Stimulated activated CD8-positive, alpha-beta memory T cell treated with anti-CD3 and anti-CD28 coated beads, Interleukin-2, amount 100 ng/mL, for 1 hour (primary cell): ENCODE measurements at places on chromosomes 3 and 15.

GRCh38 chr3:31903686-31904431, 77.2 kb downstream of the OSBPL10 start:
- no peak for DNase-seq

DNA sequence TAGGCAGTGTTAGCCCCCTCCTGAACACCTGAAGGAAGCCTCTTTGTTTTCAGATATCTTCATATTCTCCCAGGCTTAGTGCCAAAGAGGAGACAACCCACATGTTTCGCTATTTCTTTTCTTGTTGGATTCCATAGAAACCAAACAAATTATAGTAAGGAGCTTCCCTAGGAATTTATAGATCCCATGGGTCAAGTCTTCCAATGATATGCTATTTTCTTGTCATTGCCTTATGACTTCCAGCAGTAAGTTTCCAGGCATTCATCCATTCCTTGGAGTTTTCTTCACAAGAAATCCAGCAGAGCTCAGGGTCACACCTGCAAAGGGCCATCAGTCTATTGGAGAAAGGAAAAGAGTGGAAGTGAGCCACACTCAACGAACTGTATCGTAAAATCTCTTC, 9.9 kb upstream of the KCNMB2 start:
- DNase-seq = no peak

DNA sequence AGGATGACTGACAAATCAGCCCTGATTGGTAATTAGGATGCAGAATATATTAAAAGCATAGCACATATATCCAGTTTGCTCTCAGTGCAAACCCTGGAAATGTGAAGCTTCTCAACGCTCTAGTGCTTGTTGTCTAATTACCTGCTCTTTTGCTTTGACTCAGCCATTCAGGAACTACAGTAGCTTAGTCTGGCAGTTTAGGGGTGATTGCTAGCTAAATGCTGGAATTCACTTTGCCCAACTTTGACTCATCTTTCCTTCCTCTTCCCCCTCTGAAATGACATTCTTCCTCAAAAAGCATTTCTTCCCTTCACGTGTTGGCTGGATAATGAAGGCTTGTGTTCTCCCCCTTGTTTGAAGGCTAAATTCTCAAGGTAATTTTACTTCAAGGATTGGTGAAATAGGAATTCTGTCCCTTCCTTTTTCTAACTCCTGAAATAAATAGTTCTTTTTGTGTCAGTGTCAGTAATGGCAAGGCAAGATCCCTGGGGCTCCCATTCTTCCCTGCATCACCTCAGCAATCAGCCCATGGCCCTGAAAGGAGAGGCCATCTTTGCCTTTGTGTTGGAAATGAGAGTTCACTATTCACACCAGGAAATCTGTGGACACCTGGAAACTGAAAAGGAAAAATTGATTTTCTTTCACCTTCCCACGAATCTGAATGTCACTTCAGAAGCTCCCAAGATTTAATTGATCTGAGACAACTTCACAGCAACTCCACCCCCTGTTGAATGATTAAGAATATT, 103.6 kb downstream of the ECT2 start:
- DNase-seq = no peak

GRCh38 chr3:81955878-81956277, 194.4 kb upstream of the GBE1 start:
- no peak for DNase-seq

DNA sequence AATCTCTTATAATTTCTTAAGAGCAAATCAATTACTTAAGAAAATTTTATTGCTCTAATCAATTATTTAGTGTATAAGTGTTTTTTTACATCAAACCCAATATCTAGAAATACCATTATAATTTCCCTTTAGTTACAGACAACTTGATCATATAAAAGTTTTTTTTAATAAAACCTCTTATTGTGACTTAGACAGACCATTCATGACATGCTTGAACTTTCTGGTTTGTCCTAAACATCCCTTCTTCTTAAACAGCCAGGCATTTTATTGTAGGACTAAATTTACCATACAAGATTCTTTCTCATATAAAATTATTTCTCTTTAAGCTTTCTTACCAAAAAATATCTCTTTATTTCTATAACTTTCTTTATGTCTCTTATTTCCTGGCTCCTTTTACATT, 164.5 kb downstream of the SUCNR1 start:
- DNase-seq = no peak

DNA sequence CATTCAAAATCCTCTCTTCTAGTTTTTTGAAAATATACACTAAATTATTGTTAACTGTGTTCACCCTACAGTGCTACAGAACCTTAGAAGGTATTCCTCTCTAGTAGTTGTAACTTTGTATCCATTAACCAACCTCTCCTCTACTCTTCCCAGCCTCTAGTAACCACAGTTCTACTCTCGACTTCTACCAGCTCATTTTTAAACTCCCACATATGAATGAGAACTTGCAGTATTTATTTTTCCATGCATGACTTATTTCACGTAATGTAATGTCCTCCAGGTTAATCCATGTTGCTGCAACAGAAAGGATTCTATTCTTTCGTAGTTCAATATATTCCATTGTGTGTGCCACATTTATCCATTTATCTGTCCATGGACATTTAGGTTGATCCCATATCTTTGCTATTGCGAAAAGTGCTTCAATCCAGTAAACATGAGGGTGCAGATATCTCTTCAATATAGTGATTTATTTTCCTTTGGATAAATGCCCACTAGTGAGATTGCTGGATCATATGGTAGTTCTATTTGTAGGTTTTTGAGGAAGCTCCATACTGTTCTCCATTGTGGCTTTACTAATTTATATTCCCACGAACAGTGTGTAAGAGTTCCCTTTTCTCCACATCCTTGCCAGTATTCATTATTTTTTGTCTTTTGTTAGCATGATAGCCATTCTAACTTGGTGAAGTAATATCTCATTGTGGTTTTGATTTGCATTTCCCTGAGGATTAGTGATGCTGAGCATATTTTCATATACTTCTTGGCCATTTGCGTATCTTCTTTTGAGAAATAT, 113.7 kb upstream of the SMAD3 start:
- DNase-seq = no peak

- no peak for DNase-seq
Measured at GRCh38 chr3:142981108-142981507, 17.6 kb upstream of the PAQR9 start.

DNA sequence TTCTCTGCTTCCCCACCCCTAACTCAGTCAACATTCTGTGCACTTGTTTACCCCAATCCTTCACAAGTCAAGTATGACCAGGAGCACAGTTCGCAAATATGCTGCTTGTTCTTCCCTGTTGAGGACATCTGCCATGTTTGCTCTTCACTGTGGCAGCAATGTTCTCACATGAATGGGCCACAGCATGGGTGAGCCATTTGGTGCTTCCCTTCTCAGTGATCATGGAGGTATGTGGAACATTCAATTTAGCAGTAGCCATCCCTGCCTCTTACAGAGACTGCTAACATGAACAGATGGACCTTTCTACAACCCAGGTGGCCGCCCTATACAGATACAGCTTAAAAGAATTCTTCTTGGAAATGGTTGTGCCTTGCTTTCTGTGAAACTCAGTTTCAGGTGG, 660.1 kb upstream of the SGO1 start:
- no peak for DNase-seq

GRCh38 chr3:111534701-111535100, 7.3 kb upstream of the CD96 start:
- DNase-seq = no peak

- no peak for DNase-seq
Measured at GRCh38 chr3:129313665-129314385, 35.2 kb downstream of the HMCES start.

DNA sequence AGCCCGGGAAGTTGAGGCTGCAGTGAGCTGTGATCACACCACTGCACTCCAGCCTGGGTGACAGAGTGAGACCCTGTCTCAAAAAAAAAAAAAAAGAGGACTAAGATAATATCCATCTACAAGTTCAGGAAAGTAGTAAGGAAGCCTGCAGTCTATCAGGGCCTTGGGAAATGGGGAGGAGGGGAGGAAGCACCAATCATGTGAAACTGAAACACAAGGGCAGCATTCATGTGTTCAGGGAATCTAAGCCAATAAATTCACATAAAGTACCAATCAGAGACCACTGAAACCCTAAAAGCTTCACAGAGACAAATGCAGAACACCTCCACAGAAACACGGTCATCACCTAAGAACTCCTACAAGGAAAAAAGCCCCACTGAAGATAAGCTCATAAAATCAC, 22.9 kb upstream of the HHATL start:
- DNase-seq = no peak

GRCh38 chr15:70474471-70475406, 288.6 kb downstream of the UACA start:
- DNase-seq = peak; percentile 20

DNA sequence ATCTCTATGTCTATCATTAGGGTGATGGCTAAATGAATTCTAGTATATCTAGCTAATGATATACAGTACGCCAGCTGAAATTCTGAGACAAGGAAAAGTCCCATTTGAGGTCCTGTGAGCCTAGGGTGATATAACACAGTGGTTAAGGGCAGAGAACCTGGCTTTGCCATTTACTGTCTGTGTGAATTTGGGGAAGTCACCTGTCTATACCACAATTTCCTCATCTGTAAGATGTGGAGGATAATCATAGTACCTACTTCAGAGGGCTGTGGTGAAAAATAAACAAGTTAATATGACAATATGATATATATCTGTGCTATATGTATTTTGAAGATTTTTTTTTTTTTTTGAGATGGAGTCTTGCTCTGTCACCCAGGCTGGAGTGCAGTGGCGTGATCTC, 9.8 kb upstream of the ANKDD1A start:
- DNase-seq = no peak

- no peak for DNase-seq
Measured at GRCh38 chr15:73750438-73750837, 2.7 kb downstream of the INSYN1 start.

DNA sequence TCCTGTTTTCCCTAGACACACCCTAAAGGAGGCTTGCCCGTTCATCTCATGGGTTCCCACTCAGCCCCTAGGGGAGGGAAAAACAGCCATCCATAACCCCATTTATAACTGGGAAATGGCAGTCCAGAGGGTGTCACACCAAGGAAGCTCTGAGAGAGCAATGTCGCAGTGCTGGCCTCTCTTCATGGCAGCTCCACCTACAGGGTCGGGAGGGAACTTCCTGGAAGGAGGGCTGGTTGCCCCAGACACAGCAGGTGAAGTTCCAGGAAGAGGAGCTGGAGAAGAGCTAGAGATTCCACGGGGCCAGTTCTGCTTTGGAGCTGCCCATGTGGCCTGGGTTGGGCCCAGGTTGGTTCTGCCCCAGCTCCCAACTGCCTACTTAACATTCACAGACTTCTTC, 22.3 kb upstream of the LINGO1 start:
- no peak for DNase-seq

GRCh38 chr15:57784081-57784511, 77.6 kb downstream of the POLR2M start:
- DNase-seq = no peak
